DND-41 (cell line): ENCODE measurements at places on chromosomes 13 and 19.

DNA sequence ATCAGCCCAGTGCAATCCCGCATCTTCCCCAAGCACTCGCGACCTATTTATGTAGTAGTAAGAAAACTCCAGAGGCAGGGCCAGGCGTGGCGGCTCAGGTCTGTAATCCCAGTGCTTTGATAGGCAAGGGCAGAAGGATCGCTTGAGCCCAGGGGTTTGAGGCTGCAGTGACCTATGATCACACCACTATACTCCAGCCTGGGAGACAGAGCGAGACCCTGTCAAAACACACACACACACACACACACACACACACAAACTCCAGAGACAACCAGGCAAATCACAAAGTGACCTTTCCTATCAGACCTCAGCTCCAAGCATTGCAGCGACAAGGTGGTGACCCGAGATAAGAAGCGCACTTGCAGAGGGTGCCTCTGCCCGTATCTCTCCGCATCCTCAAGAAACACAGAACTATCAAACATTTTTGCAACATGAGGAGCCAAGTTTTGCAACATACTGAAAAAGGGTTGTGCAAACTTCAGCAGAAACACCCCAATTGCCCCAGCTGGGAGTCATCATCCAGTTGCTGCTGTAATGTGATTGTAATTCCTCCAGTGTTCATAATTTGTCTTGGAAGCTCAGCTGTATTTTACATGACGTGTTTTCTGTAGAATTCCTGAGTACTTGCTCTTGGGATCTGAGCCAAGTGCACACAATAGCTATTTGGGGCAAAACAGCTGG lies 8.7 kb upstream of the KLF2 start:
- H3K4me3 ChIP-seq: no peak overlapping the region
- no peaks in the 10 kb centered on the region for H3K36me3 ChIP-seq
- peaks cover 11% of the 10 kb centered on the region for H3K27me3 ChIP-seq
- no peak for DNase-seq
- no peak overlapping the region for H3K27ac ChIP-seq
- H3K4me1 ChIP-seq: no peaks in the 10 kb centered on the region

DNA sequence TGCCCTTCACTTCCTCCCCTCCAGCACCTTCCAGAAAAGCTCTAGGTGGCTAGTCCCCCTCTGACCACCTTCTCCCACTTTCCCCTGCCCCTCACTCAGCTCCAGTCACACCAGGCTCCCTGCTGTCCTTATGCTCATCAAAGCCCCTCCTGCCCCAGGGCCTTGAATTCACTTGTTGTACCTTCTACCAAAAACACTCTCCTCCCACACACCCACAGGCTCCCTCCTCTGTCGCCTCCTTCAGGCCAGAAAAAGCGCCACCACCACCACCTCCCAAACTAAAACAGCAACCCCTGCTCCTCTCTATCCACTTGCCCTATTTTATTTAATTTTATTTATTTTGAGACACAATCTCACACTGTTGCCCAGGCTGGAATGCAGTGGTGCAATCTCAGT lies 4.8 kb upstream of the CEACAM16 start:
- H3K4me1 ChIP-seq: no peaks in the 10 kb centered on the region
- no peak overlapping the region for H3K27ac ChIP-seq
- H3K4me3 ChIP-seq: no peak overlapping the region

DNA sequence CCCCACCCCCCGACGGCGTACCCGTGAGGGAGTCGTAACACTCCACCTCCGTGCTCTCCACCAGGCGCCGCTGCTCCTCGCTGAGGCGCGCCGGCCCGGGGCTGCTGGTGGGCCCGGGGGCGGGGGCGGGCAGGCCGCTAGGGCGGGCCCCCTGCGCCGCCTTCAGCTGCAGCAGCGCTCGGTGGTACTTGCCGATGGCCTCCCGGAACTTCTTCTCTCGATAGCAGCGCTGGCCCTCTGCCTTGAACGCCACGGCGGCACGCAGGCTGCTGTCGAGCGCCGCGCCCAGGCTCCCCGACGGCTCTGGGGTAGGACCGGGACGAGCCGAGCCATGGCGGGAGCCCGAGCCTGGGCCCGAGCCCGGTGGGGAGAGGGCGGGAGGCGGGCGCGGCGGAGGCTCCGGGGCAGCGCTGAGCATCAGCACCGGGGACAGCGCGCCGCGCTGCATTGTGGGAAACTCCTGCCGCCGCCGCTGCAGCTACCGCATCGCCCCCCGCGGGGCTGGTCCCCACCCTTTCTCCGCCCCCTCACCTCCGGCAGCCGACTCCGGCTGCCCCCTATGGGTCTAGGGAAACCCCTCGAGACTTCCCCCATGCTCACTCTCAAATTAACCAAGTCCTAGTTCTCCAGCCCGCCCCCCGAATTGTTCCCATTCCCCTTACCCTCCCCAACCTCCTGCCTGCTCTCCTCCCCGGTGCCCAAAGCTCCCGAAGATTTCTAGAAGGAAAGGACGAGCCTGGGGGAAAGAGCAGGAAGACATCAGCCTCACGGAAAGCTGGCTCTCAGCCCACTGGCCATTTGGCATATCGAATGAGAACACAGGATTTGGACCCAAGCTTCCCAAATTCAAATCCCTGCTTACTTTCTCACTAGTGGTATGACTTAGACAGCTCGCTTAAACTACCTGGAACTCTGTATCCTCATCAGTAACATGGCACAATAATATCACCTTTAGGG lies at the start of gene TTC9B:
Gene TTC9B, minus strand, starts transcription at position 451 of the 957 bp plus-strand sequence. Its CDS starts 3 bp downstream, at position 448.
- DNase-seq: no peak
- H3K27me3 ChIP-seq: no peaks in the 10 kb centered on the region

- no peak for DNase-seq
- no peaks in the 10 kb centered on the region for H3K27me3 ChIP-seq
- no peak overlapping the region for H3K27ac ChIP-seq
- peaks cover 49% of the 10 kb centered on the region for H3K4me1 ChIP-seq
- no peak overlapping the region for H3K4me3 ChIP-seq
Measured at GRCh38 chr13:32317716-32318465, 2.6 kb downstream of the BRCA2 start.

GRCh38 chr13:112843392-112844111 lies 125.5 kb upstream of the MCF2L start:
- DNase-seq: no peak
- no peak overlapping the region for H3K27ac ChIP-seq
- H3K4me3 ChIP-seq: no peak overlapping the region
- no peaks in the 10 kb centered on the region for H3K4me1 ChIP-seq

GRCh38 chr13:23580684-23581060 lies 10.5 kb downstream of the TNFRSF19 start:
- H3K36me3 ChIP-seq: no peaks in the 10 kb centered on the region
- no peaks in the 10 kb centered on the region for H3K4me1 ChIP-seq
- H3K27me3 ChIP-seq: no peaks in the 10 kb centered on the region
- H3K4me3 ChIP-seq: no peak overlapping the region
- no peak for DNase-seq
- no peak overlapping the region for H3K27ac ChIP-seq

- no peak overlapping the region for H3K27ac ChIP-seq
- no peak for DNase-seq
- no peaks in the 10 kb centered on the region for H3K4me1 ChIP-seq
- no peaks in the 10 kb centered on the region for H3K27me3 ChIP-seq
- no peak overlapping the region for H3K4me3 ChIP-seq
Measured at GRCh38 chr19:18220632-18221275, 5.5 kb downstream of the PDE4C start.

- DNase-seq: no peak
- no peaks in the 10 kb centered on the region for H3K4me1 ChIP-seq
- H3K27me3 ChIP-seq: no peaks in the 10 kb centered on the region
- H3K27ac ChIP-seq: no peak overlapping the region
- peaks cover 82% of the 10 kb centered on the region for H3K36me3 ChIP-seq
Measured at GRCh38 chr13:32745509-32745908, 159.3 kb downstream of the PDS5B start.

DNA sequence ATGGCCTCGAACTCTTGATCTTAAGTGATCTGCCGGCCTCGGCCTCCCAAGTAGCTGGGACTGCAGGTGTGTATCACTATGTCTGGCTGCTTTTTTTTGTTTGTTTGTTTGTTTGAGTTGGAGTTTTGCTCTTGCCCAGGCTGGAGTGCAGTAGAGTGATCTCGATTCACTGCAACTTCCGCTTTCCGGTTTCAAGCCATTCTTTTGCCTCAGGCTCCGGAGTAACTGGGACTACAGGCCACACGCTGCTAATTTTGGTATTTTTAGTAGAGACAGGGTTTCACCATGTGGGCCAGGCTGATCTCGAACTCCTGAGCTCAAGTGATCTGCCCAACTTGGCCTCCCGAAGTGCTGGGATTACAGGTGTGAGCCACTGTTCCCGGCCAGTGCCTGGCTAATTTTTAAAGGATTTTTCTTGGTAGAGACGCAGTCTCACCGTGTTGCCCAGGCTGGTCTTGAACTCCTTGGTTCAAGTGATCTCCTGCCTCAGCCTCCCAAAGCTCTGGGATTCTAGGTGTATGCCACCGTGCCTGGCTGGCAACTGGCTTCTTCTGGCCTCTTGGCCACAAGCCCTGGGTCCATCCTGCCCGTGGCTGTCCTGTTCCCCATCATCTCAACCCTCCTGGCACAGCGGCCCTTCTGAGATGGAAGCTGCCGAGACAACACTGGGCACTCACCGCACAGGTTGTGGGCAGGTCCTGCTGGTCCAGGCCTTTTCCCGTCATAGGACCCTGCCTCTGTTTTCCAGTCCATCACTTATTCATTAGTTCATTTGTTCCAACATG lies 11.5 kb downstream of the TECR start:
- peaks cover 23% of the 10 kb centered on the region for H3K36me3 ChIP-seq
- no peak for DNase-seq
- H3K27me3 ChIP-seq: no peaks in the 10 kb centered on the region
- no peak overlapping the region for H3K27ac ChIP-seq

DNA sequence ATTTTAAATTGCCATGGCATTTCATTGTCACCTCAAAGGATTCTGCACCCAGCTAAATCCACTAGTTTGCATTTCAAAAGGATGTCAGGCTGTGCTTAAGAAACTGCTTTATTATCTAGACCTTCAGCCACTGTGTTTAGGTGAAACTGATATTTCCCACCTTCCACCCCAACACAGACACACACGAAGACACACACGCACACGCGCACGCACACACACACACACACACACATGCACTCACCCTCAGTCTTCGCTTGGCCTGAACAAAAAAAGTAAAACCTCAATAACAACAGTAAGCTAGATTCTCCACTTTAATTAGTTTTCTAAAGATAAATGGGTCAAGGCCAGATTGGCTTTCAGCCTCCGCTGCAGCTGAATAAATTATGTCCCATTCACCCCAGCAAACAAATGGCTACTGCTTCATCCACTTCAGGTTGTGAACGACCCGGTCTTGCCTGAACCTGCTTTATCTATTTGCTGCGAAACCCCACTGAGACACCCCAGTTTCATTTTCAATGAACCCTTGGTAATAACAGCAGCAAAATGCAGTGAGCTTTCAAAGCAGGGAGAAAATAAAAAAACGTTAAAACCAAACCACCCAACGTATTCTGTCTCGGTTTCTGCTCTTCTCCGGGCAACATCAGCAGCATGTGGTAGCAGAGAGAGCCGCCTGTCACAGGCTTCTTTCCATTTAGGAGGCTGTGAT lies 166.8 kb downstream of the DCT start:
- H3K4me3 ChIP-seq: no peak overlapping the region
- no peak for DNase-seq
- no peaks in the 10 kb centered on the region for H3K27me3 ChIP-seq
- no peaks in the 10 kb centered on the region for H3K36me3 ChIP-seq
- no peaks in the 10 kb centered on the region for H3K4me1 ChIP-seq

- H3K4me1 ChIP-seq: no peaks in the 10 kb centered on the region
- H3K4me3 ChIP-seq: no peak overlapping the region
- no peaks in the 10 kb centered on the region for H3K36me3 ChIP-seq
- H3K27me3 ChIP-seq: no peaks in the 10 kb centered on the region
- no peak overlapping the region for H3K27ac ChIP-seq
Measured at GRCh38 chr13:35499196-35499662, 22.7 kb upstream of the MAB21L1 start.

DNA sequence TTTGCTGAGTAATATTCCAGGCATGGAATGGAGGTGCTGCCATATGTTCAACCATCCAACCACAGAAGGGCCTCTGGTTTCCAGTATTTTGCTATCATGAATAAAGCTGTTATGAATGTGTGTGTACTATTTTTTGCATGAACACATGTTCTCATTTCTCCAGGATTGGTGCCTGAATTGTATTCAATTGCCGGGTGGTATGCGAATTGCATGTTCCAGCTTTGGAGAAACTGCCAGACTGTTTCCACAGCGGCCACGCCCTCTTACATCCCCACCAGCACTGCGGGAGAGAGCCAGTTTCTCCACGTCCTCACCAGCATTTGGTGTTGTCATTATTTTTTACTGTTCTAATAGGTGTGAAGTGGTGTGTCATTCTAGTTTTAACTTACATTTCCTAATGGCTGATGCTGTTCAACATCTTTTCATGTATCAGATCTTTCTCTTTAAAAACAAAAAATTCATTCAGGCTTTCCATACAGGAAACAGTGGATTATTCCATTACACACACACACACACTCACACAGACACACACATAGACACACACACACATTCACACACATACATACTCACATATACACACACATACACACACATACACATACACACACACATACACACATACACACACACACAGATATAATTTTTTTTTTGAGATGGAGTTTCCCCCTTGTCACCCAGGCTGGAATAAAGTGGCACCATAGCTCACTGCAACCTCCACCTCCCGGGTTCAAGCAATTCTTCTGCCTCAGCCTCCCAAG lies 154.1 kb downstream of the PTPRS start:
- no peaks in the 10 kb centered on the region for H3K4me1 ChIP-seq
- H3K36me3 ChIP-seq: no peaks in the 10 kb centered on the region
- H3K4me3 ChIP-seq: no peak overlapping the region
- H3K27me3 ChIP-seq: no peaks in the 10 kb centered on the region
- DNase-seq: no peak
- H3K27ac ChIP-seq: no peak overlapping the region

- H3K27ac ChIP-seq: no peak overlapping the region
- no peaks in the 10 kb centered on the region for H3K4me1 ChIP-seq
- H3K4me3 ChIP-seq: no peak overlapping the region
Measured at GRCh38 chr19:55546822-55547614, 1.7 kb upstream of the SBK3 start.

GRCh38 chr13:53032849-53033248 lies 4.2 kb downstream of the OLFM4 start:
- no peak for DNase-seq
- no peak overlapping the region for H3K4me3 ChIP-seq
- H3K36me3 ChIP-seq: no peaks in the 10 kb centered on the region
- no peaks in the 10 kb centered on the region for H3K27me3 ChIP-seq

GRCh38 chr19:31313291-31314030 lies 35.8 kb downstream of the TSHZ3 start:
- H3K4me3 ChIP-seq: no peak overlapping the region
- no peak for DNase-seq
- H3K27me3 ChIP-seq: no peaks in the 10 kb centered on the region
- H3K27ac ChIP-seq: no peak overlapping the region
- H3K36me3 ChIP-seq: no peaks in the 10 kb centered on the region

- no peak overlapping the region for H3K27ac ChIP-seq
- no peaks in the 10 kb centered on the region for H3K36me3 ChIP-seq
- H3K4me1 ChIP-seq: no peaks in the 10 kb centered on the region
- DNase-seq: no peak
- H3K27me3 ChIP-seq: no peaks in the 10 kb centered on the region
- no peak overlapping the region for H3K4me3 ChIP-seq
Measured at GRCh38 chr13:35211949-35212348, 264.5 kb downstream of the MAB21L1 start.
